ENCODE measurements at places on chromosomes 1 and 21.

DNA sequence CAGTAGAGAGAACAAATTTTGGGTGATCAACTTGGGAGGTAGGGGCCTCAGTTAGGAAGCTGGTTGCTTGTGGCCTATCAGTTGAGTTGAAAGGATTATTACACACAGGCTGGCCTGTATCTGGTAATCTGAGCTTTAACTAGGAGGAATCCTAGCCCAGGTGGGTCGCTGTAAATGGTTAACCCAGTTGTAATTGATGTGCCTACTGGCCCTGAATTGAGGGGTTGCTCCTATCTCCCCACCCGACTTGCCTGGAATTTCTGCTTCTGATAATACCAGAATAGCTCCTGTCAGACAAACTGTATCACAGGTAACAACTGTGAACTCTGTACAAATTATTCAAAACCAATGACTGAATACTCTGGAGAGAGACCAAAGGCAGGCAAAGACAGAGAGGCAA lies 210.4 kb upstream of the RUNX1 start:
- DNase-seq, result no peak

DNA sequence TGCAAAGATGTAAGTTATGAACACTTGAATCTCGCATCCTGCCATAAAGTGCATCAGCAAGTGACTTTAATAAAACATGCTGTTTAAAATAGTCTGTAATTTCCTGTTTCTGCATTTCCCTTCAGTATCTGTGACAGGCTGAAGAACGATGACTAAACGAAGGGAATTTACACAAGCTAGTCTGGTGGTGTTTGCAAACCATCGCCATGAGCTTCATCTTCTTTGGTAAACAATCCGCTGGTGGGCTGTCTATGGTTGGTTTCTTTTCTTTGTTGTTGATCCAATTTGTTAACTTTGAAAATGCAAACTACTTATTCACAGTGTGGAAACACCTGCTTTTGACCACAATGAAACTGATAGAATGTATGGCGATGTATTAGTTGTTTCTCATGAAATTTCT lies 13.9 kb downstream of the SERTAD4 start:
- DNase-seq, result no peak

DNA sequence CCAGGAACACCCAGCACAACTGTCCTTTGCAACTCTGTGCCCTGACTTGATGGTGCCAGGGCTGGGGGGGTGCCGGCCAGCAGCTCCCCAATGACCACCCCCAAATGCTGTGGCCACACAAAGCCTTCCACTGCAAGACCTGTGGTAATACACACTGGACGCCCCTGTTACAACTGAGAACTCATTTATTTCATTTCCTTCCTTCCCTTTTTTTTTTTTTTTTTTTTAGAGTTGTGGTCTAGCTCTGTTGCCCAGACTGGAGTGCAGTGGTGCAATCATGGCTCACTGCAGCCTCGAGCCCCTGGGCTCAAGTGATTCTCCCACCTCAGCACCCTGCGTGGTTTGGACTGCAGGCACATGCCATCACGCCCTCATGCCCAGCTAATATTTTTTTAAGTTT lies 25.2 kb downstream of the TP73 start:
- no peak for DNase-seq

DNA sequence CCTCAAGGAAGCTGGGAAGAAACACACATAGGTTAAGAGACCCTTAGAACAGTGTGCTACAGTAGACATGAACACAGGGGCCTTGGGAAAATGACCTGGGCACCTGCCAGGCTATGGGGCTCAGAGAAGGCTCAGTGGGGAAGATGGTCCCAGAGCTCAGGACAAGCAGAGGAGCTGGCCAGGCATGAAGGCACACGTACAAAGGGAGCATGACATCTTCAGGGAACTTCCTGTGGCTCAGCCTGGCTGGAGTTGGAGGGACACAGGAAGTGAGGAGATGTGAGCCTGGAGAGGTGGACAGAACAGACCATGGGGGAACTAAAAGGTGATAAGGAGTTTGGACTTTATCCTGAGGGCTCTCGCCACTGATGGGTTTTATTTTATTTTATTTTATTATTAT lies 3.8 kb upstream of the SLC50A1 start:
- DNase-seq, result no peak

DNA sequence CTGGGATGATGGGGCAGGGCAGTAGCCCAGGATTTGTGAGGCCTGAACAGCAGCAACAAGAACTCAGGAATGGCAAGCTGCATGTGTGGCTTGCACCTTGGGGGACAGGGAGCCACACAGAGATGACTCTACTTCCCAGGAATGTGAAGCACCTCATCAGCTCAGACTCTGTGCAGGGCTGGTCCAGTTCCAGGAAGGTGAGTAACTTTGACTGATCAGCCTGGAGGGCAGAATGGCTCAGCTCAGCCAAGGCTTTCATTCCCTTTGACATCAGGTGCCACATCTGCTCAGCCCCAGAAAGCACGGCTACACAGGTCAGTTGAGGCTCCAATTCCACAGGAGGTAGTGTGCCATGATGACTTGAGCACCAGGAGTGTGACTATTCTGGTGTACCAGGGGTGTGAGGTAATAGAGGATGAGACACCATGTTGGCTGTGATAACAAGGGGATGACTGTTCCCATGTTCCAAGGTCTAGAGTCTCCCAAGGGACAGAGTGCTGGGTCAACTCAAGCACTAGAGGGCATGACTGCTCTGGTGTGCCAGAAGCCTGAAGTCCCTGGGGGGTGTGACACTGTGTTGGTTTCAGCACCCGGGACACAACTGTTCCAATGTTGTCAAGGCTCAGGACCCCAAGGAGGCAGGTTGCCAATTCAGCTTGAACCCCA lies 625.8 kb upstream of the ADGRL2 start:
- no peak for DNase-seq

DNA sequence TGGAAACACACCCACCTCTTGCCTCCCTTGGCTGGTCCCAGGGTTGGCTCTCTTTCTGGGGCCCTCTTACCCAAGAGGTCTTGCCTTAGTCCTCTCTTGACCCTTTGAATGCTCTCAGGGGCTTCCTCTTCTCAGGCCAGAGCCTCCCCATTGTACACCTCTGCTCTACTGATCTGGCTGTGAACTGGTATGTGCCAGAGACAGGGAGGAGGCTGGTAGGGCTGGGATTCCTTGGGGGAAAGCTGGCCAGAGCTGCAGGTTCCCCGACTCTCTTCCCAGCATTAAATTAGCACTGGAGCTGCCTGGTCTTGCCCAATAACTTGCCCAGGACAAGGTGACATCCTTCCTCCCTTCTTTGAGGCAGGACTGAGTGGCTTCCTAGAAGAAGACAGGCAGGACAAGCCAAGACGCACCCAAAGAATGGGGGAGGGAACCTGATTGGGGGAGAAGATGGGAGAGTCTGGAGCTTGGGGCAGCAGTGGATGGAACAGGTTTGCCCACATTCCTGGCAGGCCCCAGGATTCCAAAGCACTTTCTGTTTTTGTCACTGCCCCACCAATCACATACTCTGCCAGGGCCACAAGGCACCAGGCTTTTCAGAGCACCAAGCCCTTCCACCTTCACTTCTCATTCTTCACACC lies 37.2 kb upstream of the CITED4 start:
- no peak for DNase-seq

GRCh38 chr1:104468282-104468681 lies 718.6 kb downstream of the AMY1C start:
- no peak for DNase-seq

DNA sequence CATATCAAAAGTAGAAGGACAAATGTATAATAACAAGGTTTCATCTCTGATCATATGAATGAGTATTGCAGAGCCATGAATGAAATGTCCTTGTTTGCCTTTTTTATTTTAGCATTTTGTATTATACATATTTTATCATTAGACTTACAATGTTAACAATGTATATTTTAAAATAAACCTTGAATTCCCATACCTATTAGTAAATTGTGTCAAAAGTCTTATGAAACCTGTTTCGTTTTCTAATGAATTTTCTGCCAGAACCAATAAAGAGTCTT lies 646 bp downstream of the DNAJB4 start:
- no peak for DNase-seq

- peak; percentile 85 for DNase-seq
Measured at GRCh38 chr1:202207292-202207691, 13.7 kb downstream of the LGR6 start.

- DNase-seq, result no peak
Measured at GRCh38 chr1:183180634-183181056, 5.4 kb upstream of the LAMC2 start.

GRCh38 chr1:88979054-88979748 lies 13.2 kb downstream of the KYAT3 start:
- DNase-seq, result no peak

DNA sequence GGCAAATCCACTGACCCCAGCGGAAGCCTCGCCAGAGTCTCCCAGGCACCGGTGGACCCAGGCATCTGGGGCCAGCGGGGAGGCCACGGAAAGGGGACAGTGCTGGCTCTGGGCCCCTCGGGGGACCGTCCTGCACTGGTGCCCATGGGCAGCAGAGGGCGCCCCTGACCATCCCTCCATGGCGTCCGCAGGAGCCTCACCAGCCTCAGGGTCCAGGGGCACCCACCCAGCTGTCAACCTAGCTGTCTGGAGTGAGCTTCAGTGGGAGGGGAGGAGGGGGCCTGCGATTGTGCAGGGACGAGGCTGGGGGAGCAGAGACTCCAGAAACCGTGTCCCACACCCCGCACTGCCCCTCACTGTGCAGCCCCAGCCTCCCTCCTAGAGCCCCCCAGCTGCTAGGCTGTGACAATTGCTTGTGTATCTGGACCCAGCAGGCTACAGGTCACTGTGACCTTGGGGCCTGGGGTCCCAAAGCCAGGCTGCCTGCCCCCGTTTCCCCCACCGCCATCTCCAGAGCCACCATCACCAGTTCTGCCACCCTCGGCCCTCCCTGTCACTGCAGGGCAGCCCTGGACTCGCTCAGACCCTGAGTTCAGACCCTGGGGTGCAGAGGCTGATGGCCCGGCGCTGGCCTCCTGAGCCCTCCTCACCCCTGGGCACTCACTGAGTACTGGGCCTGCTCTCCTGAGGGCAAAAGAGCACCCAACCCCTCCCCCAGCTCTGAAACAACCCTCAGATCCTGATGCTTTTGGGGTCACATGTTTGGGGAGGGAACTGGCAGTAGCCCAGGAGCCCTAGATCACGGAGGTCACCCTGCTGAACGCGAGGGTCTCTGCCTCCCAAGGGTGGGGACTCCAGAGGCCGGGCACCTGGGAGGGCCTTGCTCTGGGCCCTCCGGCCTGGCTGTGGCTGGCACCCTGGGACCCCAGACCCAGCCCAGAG lies 10.6 kb upstream of the COL6A1 start:
- DNase-seq, result peak; percentile 20

GRCh38 chr1:83102630-83103071 lies 896.3 kb downstream of the TTLL7 start:
- DNase-seq, result peak; percentile 92

- DNase-seq, result no peak
Measured at GRCh38 chr1:31752952-31753475, 11.1 kb downstream of the ADGRB2 start.

DNA sequence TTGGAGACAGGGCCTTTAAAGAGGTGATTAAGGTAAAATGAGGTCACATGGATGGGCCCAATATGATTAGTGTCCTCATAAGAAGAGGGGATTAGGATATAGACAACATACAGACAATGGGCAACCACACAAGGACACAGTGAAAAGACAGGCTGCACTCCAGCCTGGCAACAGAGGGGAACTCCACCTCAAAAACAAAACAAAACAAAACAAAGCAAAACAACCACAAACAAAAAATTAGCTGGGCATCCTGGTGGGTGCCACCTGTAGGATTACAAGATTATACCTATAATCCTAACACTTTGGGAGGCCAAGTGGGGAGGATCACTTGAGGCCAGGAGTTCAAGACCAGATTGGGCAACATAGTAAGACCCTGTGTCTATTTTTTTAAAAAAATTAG lies 4.8 kb upstream of the MDM4 start:
- no peak for DNase-seq

DNA sequence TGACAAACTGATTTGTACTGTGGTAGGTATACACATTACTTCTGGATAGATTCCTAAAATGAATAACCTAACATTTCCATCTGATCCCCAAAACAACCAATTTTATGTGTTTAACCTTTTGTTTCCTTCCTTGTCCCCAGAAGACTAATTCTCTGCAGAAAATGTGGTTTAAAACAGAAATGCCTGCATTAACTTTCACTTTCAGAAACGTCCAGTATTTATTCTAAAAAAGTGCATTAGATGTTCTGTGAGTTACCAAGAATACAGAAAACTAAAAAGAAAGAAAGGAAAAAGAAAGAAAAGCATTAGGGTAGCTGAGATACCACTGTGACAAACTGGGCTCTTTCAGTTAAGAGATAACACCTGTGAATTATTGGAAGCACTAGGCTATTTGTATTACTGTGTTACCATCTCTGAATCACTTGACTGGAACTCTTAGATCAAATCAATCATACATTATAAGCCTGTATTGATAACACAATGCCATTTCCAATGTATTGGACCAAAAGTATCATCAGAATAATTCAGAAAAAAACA lies 177.7 kb downstream of the NCAM2 start:
- DNase-seq, result no peak

DNA sequence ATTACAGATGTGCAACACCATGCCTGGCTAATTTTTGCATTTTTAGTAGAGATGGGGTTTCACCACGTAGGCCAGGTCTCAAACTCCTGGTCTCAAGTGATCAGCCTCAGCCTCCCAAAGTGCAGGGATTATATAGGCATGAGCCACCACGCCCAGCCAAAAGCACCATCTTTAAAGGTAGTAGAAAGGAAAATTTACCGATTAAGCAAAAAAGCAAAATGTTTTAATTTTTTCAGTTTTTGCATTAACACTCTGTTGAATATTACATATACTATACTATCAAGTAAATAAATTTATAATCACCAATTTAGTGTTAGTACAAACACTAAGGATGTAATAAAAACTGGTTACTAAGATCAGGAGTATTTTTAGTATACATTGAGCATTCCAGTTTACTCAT lies 20.6 kb downstream of the RC3H1 start:
- DNase-seq, result no peak

DNA sequence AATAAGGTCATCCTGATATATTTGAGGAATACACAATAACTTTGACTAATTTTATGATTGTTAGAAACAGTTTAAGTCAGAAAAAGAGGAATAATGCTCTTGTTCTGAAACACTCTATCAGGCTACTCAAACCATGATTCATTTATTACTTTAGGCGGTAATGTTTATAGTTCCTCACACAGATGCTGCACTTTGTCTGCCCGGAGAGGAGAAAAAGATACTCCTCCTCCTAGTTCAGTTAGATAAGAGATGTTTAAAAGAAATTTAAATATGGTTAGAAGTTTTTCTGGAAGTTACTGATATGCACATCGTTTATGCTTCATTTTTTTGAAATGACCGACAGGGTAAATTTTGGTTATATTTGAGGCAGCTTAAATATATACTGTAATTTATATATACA lies 103.0 kb downstream of the ZMYM4 start:
- no peak for DNase-seq

All from NCI-H524 (cell line).